ENCODE measurements at places on chromosomes 6 and 20. TPM values are rescaled to one million over a fixed set of nuclear protein-coding genes. Genes with fewer than 3 reads are reported as not detected.

The MYH7B gene
- 0.36 TPM for total RNA-seq

The C6orf141 gene
- not detected for total RNA-seq

The PSORS1C1 gene
- 2.2 TPM for total RNA-seq

The LIME1 gene
- total RNA-seq: 1.8 TPM

The POM121L2 gene
- not detected for total RNA-seq

The SLC22A2 gene
- under 0.01 TPM for total RNA-seq

The HUS1B gene
- total RNA-seq: 0.72 TPM

The RAMACL gene
- total RNA-seq: 3.3 TPM

The ADGRF5 gene
- total RNA-seq: under 0.01 TPM

The DEFB132 gene
- not detected for total RNA-seq

The PGC gene
- not detected for total RNA-seq

The LST1 gene
- not detected for total RNA-seq

The CAGE1 gene
- total RNA-seq: under 0.01 TPM

The OR12D3 gene
- not detected for total RNA-seq

The GABRR1 gene
- total RNA-seq: not detected

Data from osteoblast (primary cell).